ENCODE measurements at places on chromosomes 4 and X. TPM values are rescaled to one million over a fixed set of nuclear protein-coding genes. Genes with fewer than 3 reads are reported as not detected.

Gene MAGEB1
- total RNA-seq: not detected

Gene P2RY4
- total RNA-seq: not detected

Gene SPANXA1
- not detected for total RNA-seq

Gene USP51
- total RNA-seq: 1.6 TPM

Gene MAML3
- 2.4 TPM for total RNA-seq

Gene PGRMC1
- total RNA-seq: 15.0 TPM

Gene NPY2R
- total RNA-seq: not detected

Gene CT45A3
- total RNA-seq: not detected

Gene ESX1
- total RNA-seq: not detected

Gene CPZ
- total RNA-seq: not detected

Gene HSFX3
- total RNA-seq: not detected

Gene LRIT3
- not detected for total RNA-seq

Gene LRCH2
- total RNA-seq: 1.0 TPM

Gene CYTL1
- not detected for total RNA-seq

Gene SCML1
- 5.7 TPM for total RNA-seq

Gene SLC16A2
- 5.7 TPM for total RNA-seq

Gene CT45A2
- not detected for total RNA-seq

Gene SOD3
- total RNA-seq: 62.4 TPM

Data from Right ventricle myocardium superior (tissue), 1 donor.